A172 (cell line): ENCODE measurements at places on chromosomes 7 and 10. TPM values are rescaled to one million over a fixed set of nuclear protein-coding genes. Genes with fewer than 3 reads are reported as not detected.

DNA sequence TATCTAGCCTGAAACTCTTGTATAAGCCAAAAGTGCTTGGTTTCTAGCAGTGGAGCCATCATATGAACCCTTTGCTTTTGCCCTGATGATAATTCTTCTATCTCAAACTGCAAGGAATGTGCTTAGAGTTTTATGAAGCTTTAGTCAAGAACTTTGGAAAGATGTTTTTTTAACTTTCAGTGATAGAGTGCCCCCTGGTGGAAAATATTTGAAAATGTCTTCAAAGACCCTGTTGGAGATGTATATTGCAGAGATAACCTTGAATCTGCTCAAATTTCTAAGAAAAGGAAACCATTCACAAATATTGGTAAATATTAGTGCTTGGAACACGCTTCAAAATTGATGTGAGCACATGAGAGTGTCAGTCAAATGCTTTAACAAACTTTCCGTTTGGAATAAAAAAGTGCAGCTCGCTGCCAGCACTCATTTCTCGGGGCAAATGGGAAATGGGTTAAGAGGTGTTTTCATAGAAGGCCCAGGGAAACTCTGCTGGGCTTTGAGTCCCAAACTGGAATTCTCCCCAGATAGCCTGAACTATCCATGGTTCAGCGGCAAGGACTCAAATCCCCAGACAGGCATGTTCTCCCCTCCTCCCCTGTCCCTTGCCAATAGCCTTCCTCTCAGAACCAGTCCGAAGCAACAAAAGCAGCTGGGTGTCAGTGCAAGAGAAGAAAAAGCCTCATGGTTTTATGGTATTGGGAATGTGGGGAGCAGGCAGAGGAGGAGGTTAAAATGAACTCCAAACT lies 129.3 kb downstream of the MYOF start:
- peak; percentile 46 for DNase-seq

GRCh38 chr10:60123172-60123571 lies 216.8 kb upstream of the CCDC6 start:
- peak; percentile 85 for DNase-seq

DNA sequence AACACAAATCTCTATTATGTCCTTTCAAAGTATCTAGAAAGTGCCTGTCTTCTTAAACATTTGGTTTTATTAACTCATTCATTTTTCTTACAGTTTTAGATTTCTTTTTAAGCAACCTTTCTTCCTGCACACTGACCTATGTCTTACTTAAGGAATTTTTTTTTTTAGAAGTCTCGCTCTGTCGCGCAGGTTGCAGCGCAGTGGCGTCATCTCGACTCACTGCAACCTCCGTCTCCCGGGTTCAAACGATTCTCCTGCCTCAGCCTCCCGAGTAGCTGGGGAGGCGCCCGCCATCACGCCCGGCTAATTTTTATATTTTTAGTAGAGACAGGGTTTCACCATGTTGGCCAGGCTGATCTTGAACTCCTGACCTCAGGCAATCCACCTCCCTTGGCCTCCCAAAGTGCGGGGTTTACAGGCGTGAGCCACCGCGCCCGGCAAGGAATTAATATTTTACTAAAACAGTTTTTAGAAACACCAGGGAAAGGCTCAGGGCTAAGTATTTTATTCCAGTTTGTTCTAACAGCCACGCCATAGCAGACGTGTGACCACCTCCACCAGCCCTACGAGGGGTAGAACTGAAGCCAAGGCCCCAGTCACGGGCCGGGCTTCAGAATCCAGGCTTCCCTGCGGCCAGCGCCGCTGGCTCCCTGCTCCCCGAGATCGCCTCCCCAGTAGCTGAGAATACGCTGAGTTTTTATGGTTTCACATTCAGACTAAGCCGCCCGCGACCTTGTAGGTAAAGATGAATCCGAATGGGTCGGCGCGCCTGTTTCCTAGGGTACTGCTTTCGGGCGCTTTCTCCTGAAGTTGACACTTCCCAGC lies 941 bp upstream of the LUC7L2 start:
- DNase-seq, result peak; percentile 21

- peak; percentile 62 for DNase-seq
Measured at GRCh38 chr10:110993024-110993693, 73.8 kb downstream of the SHOC2 start.

GRCh38 chr7:94062372-94062771 lies 58.2 kb upstream of the BET1 start:
- no peak for DNase-seq

DNA sequence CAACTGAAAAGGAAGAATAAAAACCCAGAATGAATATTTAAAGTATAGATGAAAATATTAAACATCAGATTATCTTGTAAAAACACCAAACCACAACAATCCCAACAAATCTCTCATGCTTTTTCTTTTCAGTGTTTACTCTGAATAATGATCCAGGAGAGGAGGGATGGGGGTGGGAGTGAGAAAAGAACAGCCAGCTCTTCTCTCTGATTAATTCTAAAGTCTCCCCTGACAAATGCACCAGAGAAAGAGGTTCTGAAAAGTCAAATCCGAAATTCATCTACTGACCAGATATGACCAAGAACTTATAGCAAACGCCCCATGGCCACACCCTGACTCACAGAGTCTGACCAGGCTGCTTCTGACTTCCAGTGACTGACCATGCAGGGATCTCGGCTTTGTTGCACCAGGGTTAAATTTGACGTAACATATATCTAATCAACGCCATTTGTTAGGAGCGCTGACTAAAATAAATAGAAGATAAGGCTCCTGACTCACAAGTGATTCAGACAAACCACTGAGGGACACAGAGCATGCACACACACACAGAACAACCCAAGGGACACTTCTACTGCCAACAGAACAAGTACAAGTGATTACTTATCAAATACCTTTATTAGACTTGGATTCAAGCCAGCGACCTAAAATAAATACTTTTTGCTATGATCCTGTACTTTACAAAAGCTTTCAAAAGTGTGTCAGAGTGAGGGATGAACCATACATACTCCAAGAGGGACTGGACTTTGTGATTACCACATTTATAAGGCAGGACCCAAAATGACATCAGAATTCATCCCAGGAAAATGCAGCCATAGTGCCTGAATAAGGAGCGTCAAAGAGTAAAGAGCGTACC lies 9.3 kb upstream of the SPOCK2 start:
- DNase-seq, result peak; percentile 97

DNA sequence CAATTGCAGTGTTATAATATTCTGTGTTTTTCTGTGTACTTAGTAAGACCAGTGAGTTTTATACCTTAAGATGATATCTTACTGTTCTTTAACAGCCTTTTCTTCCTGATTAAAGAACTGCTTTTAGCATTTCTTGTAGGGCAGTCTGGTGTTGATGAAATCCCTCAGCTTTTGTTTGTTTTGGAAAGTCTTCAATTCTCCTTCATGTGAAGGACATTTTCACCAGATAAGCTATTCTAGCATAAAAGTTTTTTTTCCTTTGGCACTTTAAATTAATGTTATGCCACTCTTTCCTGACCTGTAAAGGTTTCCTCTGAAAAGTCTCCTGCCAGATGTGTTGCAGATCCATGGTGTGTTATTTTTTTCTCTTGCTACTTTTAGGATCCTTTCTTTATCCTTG lies 1059.8 kb downstream of the LRMDA start:
- no peak for DNase-seq

DNA sequence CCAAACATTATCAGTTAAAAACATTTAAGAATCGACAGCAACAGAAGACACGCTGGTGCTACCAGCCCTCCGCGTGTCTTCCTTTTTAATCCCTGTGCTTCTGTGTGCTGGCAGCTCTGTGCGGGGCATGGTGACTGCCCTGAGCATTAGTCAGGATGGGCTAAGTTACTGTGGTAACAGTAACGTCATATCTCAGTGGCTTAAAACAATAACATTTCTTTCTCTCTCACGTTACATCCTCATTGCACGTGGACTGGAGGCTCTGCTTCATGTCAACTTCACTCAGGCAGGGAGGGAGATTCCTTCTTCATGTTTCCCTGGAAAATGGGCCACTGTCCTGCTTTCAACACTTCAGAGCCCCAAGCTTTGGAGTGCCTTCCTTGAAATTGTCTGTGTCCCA lies 378.5 kb downstream of the CCSER2 start:
- DNase-seq, result no peak

DNA sequence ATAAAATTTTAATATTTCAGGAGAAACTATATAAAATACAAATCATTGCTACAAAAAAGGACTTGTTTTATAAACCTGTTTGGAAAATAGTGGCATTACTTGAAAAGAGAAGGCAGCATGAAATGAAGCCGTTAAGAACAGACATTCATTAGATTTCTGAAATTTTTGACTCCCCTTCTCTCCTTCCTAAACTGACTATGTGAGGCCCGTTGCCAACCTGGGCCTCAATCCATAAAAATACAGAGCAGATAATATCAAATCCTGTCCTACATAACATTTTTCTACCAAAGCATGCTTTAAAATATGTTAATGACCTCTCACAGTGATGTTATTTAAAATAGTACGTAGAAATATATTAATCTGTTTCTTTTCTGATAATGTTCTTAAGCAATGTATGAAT lies 34.5 kb upstream of the ING3 start:
- DNase-seq, result no peak

GRCh38 chr10:125762692-125763648 lies 12.7 kb downstream of the MMP21 start:
- DNase-seq, result no peak

GRCh38 chr10:25048450-25048849 lies 32.0 kb downstream of the THNSL1 start:
- no peak for DNase-seq

- DNase-seq, result peak; percentile 45
Measured at GRCh38 chr10:102235598-102235920, 5.8 kb downstream of the PITX3 start.

The TMEM229A gene
- total RNA-seq, result not detected in 2 replicates

The MYOZ1 gene
- 1.1 TPM in 1 of 2 replicates, not detected in the other for total RNA-seq

The PDLIM1 gene
- total RNA-seq, result 18.9 and 20.9 TPM in 2 replicates

The CPA2 gene
- total RNA-seq, result not detected in 2 replicates

The WDR86 gene
- total RNA-seq, result 0.10 TPM in 1 of 2 replicates, not detected in the other
